ENCODE measurements at places on chromosomes 2 and 18.

DNA sequence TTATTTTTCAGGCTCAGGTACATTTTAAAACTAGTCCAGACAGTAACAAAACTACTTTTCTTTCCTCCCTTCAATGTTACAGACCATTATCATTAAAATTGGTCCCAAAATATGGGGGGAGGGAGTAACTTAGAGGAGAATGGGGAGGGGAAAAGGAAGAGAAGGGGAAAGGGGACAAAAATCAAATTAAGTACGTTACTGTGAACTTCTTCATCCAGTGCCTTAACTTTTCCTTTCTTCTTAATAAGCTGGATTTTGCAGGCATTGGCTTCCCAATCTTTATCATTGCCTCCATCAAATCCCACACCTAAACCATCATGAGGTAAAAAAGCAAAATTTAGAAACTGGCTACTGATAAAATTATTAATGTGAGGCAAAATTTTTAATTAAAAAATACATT lies 17.2 kb downstream of the GFPT1 start:
- DNase-seq = no peak

DNA sequence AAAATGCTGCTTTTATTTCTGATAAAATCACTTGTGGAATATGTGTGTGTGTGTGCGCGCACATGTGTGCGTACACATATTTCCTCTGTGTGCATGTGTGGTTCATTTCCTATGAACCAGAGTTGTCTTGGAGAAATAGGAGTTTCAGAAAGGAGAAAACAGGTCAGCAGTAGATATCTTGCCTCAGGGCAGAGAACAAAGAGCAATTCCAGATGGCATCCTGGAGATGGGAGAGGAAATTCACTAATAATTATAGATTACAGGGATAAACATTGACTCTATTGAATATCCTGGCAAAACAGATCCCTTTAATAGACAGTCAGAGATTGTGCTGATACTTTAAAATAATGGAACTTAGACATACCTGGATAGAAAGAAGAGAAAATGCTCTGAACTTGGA lies 298.0 kb downstream of the TRIB2 start:
- DNase-seq = no peak

DNA sequence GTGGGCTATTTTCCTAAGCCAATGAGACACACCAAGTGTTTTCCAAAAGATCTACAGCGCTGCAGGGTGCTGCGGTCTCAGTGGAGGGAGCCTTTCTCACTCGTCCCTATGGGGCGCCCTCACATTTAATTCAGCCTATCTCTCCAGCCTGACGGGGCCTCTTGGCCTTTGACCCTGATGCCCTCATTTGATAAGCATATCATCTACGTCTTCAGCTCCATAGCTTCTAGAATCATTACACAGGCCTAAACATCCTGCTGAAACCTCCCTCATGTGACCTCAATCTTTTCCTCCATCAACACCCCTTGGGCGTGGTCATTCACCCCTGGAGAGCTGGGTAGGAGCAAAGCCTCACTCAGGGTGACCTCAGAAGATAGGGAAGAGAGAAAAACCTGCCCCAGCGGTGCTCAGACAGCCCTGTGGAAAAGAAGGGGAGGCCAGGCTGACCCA lies 57.4 kb downstream of the CYP26B1 start:
- no peak for DNase-seq

DNA sequence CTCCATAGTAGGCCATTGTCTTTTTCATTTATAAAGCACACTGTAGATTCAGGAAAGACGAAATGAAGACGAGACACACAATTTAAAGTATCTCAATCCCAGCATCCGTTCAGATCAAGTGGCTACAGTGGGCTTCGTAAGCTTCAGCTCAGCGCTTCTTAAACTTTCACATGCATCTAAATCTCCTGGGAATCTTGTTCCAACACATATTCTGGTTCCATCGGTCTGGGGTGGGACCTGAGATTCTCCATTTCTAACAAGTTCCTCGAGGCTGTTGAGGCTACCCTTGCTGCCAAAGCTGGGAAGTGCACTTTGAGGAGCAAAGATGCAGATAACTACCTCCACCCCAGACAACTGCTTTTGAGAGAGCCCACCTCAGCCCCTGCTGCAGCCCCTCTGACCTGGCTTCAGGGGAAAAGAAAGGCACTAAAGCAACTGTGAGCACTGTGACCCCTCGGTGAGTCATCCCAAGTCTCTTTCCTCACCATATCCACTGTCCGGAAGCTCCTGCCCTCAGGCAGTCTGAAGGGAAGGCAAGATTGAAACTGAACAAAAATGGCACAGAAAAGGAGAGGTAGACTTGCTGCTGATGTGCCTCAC lies 201.1 kb upstream of the FBXO11 start:
- DNase-seq = no peak

GRCh38 chr18:76463358-76463757 lies 31.7 kb downstream of the ZNF516 start:
- DNase-seq = no peak

GRCh38 chr2:70943205-70943871 lies 7.6 kb downstream of the ATP6V1B1 start:
- no peak for DNase-seq

DNA sequence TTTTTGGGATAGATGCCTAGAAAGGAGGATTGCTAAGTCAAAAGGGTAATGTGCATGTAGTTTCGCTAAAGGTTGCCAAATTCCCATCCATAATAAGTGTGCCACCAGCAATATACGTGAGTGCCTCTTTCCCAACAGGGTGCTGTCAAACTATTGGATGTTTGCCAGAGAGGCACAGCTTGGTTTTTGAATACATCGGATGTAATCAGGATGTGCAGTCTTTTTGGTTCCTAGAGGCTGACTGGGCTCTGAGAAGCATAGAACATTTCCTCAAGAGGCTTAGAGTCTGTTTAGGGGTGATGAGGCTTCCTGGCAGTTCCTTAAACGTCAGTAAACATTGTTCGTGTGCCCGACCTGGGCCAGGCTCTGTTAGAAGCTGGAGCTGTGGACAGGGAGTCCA lies 28.0 kb downstream of the AGAP1 start:
- DNase-seq = no peak

DNA sequence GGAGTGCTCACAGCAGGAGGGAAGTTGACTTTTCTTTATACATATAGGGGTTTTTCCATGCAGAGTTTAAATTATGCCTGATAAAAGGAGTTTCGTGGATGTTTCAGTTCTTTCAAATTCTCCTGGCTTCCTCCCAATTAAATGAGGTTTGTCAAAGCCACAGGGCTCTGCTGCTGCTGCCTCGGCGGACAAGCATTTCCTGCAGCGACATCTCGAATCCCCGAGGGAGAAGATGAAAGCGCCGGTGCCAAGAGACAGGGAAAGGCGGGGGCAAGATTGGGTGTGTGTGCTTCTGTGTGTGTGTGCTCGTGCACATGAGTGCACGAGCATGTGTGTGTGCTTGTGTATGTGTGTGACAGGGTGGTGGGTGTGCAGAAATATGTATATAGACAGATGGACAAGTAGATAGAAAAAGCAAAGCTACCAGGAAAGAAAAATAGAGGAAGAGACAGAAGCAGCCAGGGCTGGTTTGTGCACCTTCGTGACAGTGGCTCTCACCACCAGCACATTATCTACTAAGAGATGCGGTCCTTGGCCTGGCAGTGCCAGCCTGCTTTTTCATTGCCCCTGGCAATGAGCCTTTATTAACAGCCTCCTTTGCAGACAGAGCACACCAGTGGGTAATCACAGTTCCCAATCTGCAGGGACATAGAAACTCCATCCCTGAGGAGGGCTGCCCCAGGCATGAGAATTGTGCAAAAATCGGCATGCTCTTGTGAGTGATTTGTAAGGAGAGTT lies 76.2 kb downstream of the CDK15 start:
- DNase-seq = no peak

DNA sequence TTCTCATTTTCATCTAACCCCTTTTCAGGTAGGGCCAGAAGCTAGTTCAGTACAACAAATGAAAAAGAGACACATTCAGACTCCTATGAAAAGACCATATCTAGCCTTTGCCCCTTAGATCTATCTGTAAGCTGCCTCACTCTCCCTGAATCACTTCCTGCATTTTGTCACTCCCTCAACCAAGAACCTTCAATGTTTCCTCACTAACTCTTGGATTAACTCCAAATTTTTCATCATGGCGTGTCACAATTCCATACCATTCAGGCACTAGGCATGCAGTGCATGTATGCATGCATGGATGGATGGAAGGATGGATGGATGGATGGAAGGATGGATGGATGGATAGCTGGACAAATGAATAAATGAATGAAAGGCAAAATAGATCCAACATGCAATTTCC lies 356.9 kb downstream of the TNS1 start:
- DNase-seq = no peak

GRCh38 chr2:170227507-170227947 lies 49.6 kb downstream of the MYO3B start:
- DNase-seq = no peak

GRCh38 chr18:6294148-6294784 lies 120.4 kb downstream of the L3MBTL4 start:
- no peak for DNase-seq

DNA sequence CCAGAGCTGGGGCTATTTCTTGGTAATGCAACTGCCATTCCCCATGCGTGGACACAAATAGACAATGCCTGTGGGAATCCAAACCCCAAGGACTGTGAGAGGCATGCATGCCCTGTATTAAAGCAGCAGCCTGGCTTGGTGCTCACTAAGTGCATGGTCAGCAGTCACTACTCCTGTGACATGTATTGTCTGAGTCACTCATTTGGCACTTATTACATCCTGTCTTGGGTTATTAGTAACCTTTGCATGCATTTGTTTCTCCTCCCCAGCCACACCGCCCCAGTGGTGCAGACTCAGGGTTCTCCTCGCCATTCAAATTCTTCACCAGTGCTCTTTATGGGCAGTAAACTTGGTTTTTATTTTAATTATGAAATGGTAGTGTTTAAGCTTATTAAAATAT lies 30.2 kb downstream of the PRKCE start:
- DNase-seq = peak; percentile 25

DNA sequence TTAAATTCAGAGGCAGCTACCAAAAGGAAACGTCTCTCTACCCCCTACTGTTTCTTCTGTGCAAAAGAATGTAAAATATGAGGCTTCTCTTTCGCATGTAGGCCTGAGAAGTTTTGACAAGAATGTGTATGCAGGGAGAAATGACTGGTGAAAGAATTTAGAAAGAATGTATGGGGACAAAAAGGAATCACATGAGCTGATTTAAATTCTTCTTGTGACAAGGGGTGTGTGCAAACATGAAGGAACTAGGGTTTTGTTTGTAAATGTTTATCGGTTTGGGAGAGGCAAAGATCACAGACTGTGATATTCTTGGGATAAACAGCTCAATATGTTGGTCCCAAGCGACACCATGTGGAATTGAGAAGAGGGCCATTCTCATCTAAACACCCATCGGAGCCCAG lies 345.2 kb upstream of the VRK2 start:
- no peak for DNase-seq

DNA sequence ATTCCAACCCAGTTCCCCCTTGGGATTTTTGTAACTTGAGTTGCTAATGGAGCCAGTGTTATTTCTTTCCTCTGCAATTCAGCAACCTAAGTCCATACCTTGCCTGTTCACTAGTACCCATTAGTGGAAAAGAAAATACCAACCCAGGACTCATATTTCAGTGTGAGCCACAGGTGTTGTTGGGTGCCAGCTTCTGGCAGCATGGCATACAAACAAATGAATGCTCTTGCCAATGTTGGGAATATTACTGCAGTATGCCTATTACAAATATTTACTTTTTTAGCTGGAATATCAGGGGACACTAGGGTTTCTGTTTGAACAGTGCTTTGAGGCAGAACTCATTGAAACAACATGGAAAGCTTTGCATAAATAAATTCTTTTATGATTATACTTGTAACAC lies 130.2 kb downstream of the NCKAP5 start:
- no peak for DNase-seq
